ENCODE measurements at places on chromosomes 2 and 18.

DNA sequence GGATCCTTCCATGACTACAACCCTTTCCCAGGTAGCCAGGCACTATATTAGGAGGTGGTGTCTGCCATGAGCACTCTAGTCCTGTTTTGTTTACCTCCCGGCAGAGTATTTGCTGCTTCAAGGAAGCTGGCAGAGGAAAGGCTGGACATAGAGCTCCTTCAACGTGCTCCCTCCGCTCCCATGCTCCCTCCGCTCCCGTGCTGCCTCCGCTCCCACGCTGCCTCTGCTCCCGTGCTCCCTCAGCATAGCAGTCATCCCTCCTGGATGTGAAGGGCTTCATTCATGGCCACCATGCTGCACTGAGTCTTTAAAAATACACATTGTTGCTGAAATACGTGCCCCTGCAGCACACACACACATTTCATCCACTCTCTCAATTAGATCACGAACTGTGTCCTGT, 181.9 kb upstream of the MYT1L start:
- no peak for DNase-seq

- DNase-seq = no peak
Measured at GRCh38 chr18:46448347-46448746, 208.7 kb downstream of the LOXHD1 start.

DNA sequence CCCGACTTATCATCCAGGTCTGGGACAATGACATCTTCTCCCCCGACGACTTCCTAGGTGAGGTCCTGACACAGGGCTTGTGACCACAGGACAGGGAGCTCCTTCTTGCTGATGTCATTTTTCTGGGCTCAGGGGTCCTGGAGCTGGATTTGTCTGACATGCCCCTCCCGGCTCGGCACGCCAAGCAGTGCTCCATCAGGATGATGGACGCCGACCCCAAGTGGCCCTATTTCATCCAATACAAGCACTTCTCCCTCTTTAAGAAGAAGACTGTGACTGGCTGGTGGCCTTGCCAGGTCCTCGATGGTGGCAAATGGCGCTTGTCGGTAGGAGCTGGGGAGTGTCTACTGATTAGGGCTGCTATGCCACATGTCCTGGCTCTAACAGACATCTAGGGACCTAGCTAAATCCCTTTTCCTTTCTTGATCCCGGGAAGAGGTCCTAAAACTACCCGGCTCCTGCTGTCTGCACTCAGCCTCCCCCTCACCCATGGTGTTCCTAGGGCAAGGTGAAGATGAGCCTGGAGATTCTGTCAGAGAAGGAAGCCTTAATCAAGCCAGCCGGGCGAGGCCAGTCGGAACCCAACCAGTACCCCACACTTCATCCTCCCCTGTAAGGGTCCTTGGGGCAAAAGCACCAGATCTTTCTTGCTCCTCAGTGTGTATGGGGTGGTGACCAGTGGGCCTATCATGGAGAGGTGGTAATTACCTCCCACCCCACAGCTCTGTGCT, 36.7 kb downstream of the LMAN2L start:
- no peak for DNase-seq

- peak; percentile 27 for DNase-seq
Measured at GRCh38 chr2:29114946-29115609, at the start of gene CLIP4. Gene CLIP4, plus strand, starts transcription at chr2:29115415. Its CDS starts 5,974 bp downstream, at chr2:29121389.

- no peak for DNase-seq
Measured at GRCh38 chr2:20542746-20543468, 96.0 kb downstream of the RHOB start.

All from brain pericyte (primary cell).